ENCODE measurements at places on chromosomes 6 and 20.

- no peak for DNase-seq
Measured at GRCh38 chr6:158367816-158368215, 55.6 kb downstream of the TULP4 start.

DNA sequence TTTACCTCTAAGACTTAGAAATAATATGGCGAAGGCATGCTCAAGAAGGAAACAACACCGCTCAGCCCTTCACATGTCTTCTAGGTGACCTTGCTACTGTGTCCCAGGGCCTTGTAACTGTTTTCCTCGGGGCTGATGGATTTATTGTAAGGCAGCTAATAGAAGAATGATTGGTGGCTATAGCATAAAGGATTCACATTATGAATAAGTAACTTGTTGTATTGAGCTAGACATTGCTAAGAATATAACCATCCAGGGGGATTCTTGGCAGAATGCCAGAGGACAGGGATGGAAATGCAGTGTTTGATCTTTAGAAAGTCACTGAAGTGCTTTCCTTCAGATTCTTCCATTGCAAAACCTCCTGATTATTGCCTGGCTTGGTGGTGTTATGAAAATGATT, 54.9 kb downstream of the PLEKHG1 start:
- no peak for DNase-seq

DNA sequence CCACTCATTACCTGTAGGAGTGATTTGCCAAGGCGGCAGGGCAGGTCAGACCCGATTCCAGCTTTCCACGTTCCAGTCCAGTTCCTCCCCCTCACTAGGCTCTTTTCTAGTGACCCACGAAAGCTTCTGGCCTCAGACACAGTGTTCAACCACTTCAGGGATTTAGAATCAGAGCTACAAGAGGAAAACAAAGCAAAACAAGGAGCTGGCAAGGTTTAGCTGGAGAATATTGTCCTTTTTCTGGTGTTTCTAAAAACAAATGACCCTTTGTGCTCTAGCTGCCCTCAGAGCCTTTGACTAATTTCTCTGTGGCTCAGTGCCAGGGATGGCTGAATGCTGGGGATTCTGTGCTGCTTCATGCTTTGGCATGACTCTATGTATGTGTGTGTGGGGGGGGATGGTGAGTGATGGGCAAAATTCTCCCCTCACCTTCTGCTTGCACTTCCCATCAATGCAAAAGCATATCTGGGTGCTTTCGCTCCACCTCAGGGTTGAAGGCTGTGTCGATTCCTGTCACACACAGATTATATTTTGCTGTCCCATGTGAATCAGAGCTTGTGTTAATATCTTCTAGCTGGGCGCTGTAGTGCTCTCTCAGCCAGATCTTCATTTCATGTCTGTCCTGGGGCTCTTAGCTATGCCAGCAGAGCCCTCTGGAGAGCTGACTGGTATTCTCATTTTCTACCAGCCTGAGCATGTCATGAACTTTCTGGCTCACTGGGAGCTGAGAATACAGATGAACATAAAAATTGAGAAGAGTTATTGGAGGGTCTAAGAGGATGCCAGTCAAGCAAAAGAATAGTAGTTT, 19.3 kb upstream of the NEDD9 start:
- DNase-seq: no peak

DNA sequence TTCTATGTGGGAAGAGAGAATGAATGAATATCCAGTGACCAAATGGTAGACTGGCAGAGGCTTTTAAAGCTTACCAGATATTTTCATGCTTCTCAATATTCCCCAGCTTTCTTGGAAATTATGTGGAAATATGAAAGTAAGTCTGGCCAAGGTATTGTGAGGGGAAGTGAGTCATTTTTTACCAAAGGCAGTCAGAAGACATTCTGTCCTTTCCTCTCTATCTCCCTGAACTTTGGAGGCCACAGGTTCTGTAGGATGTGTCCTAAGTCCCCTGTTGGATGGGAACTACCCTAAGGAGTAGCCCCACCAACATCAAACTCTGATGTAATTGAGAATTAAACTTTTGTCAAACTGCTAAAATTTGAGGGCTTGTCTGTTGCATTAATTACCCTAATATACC, 593.8 kb upstream of the NRSN1 start:
- DNase-seq: no peak

DNA sequence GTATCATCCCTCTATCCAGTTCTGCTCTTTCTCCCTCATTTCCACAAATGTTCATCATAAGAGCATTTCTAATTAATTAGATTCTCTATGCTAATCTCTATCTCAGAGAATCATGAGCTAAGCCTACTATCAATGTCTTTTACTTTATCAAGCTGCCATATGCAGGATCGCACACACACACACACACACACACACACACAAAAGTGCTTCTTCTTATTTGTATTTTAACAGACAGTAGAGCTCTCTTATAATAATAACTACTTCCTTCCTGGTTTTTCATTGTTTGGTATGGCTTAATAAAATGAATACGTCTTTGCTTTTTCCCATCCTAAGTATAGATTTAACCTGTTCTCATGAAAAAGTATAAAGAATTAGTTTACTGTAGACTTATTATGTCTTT, 170.2 kb downstream of the HAO1 start:
- no peak for DNase-seq

DNA sequence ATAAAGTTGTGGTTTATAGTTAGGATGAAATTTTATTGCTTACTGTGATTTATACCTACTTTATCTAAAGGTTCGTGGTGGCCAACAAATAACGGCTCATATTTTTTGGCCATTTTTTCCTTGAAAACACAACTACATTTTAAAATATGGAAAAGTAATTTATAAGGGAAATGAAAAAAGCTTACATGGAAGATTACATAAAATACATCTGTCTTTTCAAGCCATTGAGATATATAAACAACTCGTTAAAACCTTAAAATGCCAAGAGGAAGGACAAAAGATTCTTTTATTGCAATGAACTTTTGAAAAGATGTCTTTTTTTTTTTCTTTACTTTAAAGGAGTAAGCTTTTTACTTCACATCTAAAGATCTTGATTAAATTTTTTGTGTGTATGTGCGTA, 55.4 kb upstream of the EYA4 start:
- DNase-seq: no peak

DNA sequence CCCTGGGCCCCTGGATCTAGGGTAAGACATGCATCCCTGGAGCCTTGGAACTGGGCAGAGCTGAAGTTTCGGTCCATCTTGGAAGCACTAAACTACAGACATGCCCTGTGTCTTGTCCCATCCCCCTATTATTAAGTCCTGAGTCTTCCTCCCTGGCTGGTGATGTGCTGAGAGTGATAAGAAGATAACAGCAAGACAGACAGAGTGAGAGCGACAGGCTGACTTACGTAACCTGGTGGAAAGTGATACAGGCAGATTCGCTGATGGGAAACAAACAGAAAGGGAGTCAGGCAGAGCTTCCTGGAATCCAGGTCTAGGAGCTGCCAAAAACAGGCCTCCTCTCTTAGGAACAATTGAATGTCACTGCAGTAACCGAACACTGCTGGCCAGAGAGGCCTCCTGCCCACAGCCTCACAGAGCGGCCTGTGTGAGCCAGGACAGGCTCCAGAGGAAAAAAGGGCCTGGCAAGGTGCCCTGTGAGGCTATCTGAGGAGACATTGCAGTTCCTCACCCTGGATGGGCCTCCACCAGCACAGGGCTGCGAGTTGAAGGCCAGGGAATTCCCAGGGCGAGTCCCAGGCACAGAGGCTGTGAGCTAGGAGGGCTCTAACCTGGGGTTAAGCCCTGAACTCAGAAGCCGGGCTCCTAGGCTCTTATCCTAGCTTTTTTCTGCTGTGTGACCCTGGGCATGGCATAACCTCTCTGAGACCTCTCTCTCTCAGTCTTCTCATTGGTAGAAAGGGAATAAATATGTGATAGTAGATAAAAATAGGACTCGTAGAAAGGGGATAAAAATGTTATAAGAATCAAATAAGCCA, 34.2 kb upstream of the B4GALT5 start:
- no peak for DNase-seq

DNA sequence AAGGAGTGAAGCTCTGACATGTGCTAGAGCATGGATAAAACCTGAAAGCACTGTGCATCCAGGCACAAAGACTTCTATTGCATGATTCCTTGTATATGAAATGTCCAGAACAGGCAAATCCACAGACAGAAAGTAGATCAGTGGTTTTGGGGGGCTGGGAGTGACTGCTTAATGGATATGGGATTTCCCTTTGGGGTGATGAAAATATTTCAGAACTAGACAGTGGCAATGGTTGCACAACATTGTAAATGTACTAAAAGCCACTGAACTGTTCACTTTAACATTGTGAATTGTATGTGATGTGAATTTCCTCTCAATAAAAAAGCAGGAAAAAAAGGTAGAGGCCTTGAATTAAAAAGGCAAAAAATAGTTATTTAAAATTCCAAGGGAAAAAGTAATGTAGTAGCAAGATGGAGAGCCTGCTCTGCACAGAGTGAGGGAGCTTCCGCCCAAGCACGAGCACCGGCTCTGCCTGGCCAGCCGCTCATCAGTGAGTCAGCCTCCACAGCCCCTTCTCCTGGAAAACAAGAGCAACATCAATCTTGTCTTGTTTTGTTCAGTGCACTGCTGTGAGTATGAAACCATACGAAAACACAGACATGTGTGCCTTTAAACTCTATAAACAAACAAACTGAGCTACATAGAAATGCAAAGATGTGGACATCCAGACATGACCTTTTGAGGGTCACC, 74.6 kb upstream of the THBS2 start:
- DNase-seq: no peak

GRCh38 chr20:61451953-61452352, 199.9 kb downstream of the CDH4 start:
- no peak for DNase-seq

DNA sequence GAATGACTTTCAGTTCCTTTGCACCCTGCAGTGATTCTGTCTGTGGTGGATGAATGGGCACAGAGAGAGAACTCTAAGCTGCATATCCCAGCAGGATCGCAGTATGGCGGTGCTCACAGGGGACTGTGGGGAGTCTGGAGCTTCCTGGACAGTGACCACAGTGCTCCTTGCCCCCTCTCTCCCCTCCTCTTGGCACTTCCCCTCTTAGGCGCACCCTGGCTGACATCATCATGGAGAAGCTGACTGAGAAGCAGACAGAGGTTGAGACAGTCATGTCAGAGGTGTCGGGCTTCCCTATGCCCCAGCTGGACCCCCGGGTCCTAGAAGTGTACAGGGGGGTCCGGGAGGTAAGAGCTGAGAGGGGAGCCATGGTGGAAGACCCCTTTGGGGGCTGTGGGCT, 8.6 kb downstream of the BYSL start:
- no peak for DNase-seq

GRCh38 chr6:8785223-8785622, 349.9 kb upstream of the SLC35B3 start:
- no peak for DNase-seq

DNA sequence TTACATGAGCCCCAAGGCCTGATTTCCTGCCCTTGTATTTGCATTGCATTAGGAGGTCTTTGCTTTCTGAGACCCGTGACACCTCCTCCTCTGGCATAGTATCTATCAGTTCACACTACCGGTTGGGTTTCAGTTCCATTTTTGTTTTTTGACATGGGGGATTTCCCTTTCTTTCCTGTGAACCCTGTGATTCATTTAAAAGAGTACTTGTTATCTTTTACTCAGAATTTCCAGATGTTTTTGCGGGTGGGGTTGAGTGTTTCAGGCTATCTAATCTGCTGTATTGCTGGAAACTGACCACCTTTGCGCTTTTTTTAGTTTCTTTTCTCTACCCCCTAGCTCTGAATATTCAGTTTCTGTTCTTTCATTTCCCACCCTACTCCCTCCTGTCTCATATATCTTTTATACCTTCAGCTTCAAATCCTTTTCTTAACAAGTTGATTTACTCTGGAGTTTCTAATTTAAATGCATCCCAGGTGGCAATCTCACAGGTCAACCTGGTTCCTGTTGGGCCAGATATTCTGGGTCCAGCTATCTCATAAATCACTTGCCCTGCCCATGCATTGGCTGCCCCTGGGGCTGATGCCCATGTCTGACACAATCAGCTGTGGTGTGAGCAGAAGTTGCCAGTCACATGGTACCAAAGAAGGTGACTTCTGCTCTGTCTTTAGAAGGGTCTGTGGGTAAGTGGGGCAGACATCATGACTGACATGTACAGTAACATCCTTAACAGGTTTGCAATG, 14.3 kb upstream of the NCOA3 start:
- DNase-seq: no peak

GRCh38 chr6:63348836-63349235, 29.1 kb upstream of the LGSN start:
- DNase-seq: no peak

DNA sequence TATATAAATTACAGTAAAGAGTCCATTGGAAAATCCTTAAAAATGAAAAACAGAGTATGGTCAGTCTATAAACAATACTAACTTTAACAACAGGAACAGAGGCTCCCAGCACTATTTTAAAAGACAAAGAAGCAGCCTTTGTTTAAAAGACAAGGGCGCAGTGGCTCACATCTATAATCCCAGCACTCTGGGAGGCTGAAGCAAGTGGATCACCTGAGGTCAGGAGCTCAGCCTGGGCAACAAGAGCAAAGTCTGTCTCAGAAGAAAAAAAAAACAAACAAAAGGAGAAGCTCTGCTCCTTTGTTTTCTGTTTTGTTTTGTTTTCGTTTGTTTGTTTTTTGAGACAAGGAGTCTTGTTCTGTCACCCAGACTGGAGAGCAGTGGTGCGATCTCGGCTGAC, 89.4 kb downstream of the DTNBP1 start:
- no peak for DNase-seq

- DNase-seq: no peak
Measured at GRCh38 chr6:52580905-52581304, 4.0 kb upstream of the TRAM2 start.

DNA sequence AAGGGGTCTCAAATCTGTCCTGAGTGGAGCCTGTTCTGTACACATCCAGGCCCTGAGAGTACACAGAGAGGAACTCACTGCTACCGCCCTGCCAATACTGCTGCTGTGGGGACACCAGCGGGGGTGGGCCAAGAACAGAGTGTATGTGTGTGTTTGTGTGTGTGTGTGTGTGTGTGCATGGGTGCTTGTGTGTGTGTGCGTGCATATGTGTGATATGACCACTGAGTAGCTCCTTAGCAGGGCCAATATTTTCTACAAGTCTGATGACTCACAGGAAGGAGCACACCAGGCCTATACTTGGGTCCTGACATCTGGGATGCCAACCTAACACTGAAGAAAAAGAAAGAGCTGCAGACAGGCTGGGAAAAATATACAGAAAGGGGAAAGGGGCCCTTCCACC, 1.4 kb downstream of the RAET1E start:
- DNase-seq: no peak
